ENCODE measurements at places on chromosomes 1 and 21.

DNA sequence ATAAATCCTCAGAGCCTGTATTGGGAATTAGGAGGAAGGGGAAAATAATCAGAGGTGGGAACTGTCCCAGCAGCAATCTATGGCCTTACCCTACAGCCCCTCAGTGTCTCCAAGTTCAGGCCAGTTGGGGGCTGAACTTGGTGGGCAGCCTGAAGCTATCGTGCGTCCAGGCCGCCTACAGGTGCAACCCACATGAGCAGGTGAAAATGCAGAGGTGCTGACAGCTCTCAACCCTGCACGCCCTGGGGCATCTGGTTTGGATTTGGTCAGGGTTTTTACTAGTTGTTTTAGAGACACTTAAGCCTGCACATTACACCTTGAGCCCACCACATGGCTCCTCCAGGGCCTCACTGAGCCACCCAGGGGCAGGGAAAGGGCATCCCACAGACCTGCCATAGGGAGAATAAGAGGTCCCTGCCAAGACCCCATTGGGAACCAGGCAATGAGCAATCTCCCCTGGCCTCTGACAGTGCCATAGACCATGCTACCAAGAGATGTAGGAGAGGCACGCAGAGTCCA is 209.5 kb downstream of the FOXD2 start:
- no peak for DNase-seq

GRCh38 chr1:178143730-178144690 is 50.1 kb downstream of the RASAL2 start:
- DNase-seq: peak; percentile 51

GRCh38 chr1:75908717-75909152 is 23.5 kb downstream of the ASB17 start:
- DNase-seq: peak; percentile 80

- DNase-seq: no peak
Observed at GRCh38 chr1:228095938-228096337, 7.2 kb downstream of the C1orf35 start.

DNA sequence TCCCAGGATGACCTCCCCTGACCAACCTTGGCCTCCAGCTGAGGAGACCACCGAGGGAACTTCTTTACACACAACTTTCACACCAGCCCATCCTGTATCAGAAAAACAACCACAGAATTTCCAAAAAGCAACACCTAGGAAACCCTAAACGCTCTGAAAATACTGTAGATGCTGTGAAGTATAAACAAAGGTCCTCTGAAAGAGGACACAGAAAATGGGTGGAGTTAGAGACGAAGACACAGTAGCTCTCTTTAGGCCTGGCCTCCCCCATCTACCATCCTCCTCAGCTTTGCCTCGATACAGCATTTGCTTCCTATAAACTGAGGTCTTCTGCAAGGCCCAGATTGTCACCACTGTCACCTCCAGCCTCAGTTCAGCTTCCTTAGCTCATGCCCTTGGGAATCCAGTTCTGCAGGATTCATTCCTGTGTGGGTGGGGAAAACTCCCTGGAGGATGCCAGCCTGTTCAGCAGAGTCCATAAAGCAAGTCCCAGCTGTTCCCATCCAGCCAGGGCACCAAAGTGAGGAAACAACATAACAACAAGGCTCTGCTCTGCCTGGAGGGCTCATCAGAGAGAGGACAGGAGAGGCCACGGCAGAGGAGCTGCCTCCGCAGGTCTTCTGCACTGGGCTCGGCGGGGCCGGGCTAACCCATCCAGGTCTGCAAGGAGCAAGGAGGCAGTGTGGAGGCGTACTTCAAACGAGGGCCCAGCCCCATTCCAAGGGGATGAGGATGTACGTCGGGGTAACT is 15.0 kb downstream of the PIK3C2B start:
- DNase-seq: no peak

DNA sequence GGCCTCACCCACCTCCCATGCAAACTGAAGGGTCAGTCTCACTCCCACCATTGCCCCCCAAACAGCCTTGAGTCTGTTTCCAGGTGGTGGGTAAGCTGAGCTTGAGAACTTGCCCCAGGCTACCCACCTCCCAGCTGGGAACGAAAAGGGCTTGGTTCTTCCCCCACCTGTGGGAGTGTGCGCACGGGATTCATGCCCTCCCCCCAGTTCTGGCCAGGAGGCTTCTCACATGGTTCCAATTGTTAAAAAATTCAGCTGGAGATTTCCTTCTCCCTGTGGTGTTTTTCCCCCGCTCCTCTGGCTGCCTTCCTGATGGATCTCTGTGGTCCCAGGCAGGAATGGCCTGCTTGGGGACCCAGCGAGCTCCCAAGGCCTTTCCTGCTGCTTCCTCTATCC is 81.8 kb upstream of the C21orf91 start:
- no peak for DNase-seq

DNA sequence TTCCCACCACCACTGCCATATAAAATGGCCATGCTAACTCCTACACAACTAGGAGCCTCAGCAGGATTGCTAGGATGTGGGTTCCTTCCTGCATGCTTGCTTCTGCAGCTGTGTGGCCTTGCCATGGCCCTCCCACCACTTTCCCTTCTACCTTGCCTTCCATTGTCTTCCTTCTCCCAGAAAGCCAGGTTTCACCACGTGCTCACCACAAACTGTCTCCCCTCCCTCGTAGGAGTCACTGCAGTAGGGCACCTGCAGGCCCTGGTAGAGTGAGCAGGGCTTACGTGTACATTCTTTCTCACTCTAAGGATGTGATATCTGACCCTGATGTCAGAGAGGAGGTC is 3.7 kb downstream of the C1orf226 start:
- DNase-seq: no peak

- peak; percentile 19 for DNase-seq
Observed at GRCh38 chr21:16040601-16041000, 310.8 kb downstream of the USP25 start.

- DNase-seq: peak; percentile 1
Observed at GRCh38 chr1:75134647-75135572, 722 bp downstream of the LHX8 start.

- no peak for DNase-seq
Observed at GRCh38 chr1:247330548-247331171, 1.0 kb downstream of the ZNF496 start.

- no peak for DNase-seq
Observed at GRCh38 chr1:71015745-71016144, 31.9 kb downstream of the PTGER3 start.

- no peak for DNase-seq
Observed at GRCh38 chr1:190472042-190472441, 5.6 kb downstream of the BRINP3 start.

- DNase-seq: no peak
Observed at GRCh38 chr1:151720125-151720524, 1.2 kb upstream of the RIIAD1 start.

- no peak for DNase-seq
Observed at GRCh38 chr1:187817782-187818181, 989.0 kb downstream of the PLA2G4A start.

DNA sequence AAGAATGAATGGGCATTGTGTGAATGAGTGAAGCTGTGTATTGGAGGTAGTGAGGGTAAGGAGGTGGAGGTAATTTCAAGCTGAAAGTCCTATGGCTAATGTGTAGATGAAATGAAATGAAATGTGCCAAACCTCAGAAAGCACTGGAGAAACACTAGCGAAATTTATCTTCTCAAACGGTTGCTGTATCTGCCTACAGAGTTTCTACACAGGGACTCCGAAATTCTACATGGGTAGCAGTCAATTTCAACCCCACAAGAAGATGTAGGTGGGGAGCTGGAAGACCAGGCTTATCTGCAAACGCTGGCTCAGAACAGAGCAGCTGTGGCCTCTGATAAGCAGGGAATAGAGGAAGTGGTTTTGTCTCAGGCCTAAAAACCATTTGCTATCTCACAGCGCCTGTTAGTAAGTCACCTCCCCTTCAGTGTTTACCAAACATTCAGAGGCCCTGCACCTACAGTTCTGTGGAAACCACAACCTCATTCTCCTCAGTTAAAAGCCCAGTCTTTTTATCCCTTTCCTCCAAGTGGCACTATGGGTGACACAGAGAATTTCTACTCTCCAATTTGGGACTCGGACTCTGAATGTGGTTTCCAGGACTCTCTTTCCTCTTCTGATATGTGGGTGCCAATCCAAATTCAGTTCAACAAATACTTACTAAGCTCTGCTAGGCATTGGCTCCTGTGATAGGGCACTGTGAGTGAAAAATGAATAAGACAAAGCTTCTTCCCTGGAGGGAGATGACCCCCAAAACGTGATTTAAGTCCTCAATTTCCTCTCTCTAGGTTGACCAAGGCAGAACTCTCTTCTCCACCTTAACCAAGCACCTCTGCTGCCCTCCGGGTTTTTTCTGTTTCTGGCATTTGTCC is 17.2 kb upstream of the SLAMF6 start:
- DNase-seq: no peak

- DNase-seq: no peak
Observed at GRCh38 chr1:36880155-36881067, 153.9 kb downstream of the GRIK3 start.

DNA sequence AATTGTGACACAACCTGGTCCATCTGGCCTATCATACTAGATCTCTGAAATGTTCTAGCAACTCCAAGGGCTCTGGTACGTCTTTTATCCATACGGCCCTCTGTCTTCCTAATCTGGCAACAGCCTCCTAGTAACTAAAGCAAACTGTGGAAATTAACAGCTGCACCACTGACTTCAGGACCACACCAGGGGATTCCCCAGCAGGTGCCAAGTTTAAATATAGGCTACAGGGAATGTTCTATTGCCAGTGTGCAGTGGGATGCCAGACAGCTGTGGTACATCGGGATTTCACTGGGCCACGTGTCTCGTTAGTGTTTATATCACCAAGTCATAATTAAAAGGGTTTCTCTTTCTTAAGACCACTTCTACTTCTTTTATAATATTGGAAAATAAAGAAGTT is 94.3 kb downstream of the RGS2 start:
- DNase-seq: no peak

- no peak for DNase-seq
Observed at GRCh38 chr1:151549199-151549598, 9.1 kb downstream of the TUFT1 start.

DNA sequence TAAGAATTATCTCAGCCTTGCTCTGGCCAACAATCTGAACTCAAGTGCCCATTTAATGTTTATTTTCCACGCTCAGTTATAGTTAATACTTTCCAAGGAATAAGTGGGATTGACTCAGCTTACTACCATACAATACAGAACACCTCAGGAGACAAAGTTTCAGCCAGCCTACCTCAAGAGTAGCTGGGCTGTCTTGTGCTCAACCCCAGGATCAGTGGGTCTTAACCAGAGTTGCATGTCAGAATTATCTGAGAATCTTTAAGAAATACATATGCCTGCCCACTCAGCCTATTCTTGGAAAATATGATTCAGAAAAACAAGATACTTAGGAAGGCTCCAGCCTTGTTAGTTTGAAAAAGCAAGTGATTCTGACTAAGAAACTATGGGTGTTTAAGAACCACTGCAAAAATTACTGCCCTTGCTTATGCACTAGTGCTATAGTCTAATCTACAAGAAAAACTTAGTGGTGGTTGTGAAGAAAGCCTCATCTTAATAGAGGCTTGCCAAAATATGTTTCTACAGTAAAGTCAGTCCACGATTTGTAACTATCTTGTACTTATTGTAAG is 20.4 kb downstream of the CDC7 start:
- no peak for DNase-seq

- DNase-seq: no peak
Observed at GRCh38 chr1:218787826-218788225, 385.9 kb upstream of the LYPLAL1 start.

DNA sequence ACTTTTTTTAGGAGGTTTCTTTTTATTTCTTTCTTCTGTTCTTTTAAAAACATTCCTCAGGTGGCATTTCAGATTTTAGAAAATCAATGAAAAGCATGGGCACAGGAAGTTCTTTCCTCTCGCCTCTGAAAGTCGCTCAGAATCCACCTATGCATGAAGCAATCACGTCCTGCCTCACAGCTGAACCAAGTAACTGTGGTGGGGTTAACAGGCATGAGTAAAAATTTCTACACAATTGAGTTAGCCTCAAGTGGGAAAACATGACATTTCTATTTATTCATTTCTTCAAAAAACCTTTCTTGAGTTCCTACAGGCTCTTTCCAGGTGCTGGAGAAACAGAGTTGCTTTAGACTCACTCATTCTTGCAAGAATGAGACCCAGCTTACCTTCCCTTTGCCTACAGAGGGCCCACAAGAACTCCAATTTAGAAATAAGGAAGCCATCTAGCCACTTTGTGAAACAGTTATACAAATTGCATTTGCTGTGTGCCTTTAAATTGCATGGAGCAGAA is 508.9 kb upstream of the PKN2 start:
- no peak for DNase-seq

DNA sequence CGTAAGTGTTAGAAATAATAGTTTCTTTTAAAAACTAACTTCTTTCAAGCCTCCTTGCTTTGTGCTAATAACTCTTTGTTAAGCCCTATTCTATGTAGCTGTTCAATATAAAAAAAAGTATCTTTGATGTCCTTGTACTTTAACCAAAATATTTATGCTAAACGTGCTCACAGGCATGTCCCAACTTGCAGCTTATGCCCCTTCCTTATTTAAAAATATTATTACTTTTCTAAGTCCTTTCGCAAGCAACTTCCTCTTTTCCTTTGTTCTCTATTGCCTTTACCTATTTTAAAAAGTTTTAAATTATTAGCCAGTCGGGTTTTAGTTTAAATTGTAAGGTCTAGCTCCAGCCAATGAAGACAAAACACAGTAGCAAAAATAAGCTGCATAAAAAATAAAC is 43.4 kb upstream of the NBPF3 start:
- no peak for DNase-seq

GRCh38 chr1:219553934-219554502 is 58.9 kb downstream of the ZC3H11B start:
- DNase-seq: no peak

- no peak for DNase-seq
Observed at GRCh38 chr1:186213225-186213607, 161.8 kb downstream of the TPR start.

DNA sequence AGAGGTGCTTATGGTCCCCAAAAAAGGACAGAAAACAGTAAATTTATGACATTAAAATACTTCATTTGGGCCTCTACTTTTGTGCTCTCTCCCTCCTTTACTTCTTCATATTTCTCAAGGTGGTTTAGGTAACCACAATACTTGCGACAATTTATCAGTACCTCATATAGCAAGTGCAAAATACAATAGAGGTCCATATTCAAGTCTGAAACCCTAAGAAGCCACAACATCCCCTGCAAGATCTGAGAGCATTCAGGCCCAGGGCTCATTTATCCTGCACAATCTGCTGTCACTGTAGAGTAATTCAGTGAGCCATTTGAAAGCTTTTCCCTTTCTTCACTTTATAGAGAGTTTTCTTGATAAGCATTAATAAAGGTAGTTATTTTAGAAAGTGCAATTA is 24.2 kb upstream of the ATP6V1G3 start:
- no peak for DNase-seq

- peak; percentile 70 for DNase-seq
Observed at GRCh38 chr1:212605441-212606394, 2.8 kb upstream of the ATF3 start.

- DNase-seq: peak; percentile 77
Observed at GRCh38 chr1:221203224-221204054, 324.2 kb downstream of the HLX start.

All from choroid plexus epithelial cell (primary cell).